T-helper 2 cell (primary cell): ENCODE measurements at places on chromosomes 2 and 18.

GRCh38 chr2:191797942-191798876 lies 48.7 kb downstream of the CAVIN2 start:
- no peak for DNase-seq

- DNase-seq, result no peak
Observed at GRCh38 chr2:121237980-121238665, 46.9 kb downstream of the TFCP2L1 start.

- no peak for DNase-seq
Observed at GRCh38 chr2:85886590-85886989, 2.2 kb downstream of the ST3GAL5 start.

- DNase-seq, result peak; percentile 81
Observed at GRCh38 chr2:37244017-37244416, 12.6 kb downstream of the NDUFAF7 start.

GRCh38 chr2:59578349-59578748 lies 975.1 kb downstream of the BCL11A start:
- no peak for DNase-seq

GRCh38 chr2:201357221-201357620 lies at the start of gene FLACC1:
Gene FLACC1, minus strand, starts transcription at chr2:201357345. Its CDS starts 5,941 bp downstream, at chr2:201351404.
- no peak for DNase-seq

- no peak for DNase-seq
Observed at GRCh38 chr2:191151331-191151730, 537 bp upstream of the STAT4 start.

DNA sequence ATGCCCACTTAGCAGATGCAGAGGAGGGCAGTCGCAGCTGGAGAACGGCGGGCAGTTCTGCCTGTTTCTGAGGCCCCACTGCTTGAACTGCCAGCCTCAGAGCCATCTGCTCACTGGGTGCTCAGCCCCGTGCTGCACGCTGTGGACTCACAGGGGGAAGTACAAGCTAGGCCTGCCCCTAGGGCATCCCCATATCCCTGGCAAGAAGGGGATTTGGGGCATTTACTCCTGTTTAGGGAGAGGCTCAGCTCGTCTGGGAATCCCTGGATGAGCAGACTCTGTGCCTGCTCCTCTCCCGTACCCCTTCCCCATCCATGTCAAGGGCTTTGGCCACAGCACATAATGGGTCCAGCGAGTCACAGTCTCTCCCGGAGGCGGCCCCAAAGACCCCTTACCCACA lies 169.8 kb upstream of the PKDCC start:
- no peak for DNase-seq

GRCh38 chr2:176560296-176560695 lies 291.1 kb downstream of the MTX2 start:
- no peak for DNase-seq

- DNase-seq, result no peak
Observed at GRCh38 chr2:67839242-67839641, 223.6 kb downstream of the C1D start.

DNA sequence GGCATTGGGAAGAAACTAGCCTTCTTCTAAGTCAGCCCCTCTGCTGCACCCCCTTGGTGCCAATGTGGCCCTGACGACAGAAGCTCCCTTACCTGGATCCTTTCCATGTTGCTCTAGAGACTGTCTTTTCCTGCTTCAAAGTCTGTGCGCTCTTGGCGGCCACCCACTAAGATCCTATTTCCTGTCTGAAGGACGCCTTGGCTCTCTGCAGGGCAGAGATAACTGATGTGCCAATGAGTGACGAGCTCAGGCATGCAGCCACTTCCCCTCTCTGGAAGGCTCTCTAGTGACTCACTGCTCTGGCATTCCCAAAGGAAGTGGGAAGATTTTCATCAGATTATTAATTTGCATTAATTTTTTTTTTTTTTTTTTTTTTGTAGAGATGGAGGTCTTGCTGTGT lies 273.5 kb downstream of the CDH20 start:
- no peak for DNase-seq

DNA sequence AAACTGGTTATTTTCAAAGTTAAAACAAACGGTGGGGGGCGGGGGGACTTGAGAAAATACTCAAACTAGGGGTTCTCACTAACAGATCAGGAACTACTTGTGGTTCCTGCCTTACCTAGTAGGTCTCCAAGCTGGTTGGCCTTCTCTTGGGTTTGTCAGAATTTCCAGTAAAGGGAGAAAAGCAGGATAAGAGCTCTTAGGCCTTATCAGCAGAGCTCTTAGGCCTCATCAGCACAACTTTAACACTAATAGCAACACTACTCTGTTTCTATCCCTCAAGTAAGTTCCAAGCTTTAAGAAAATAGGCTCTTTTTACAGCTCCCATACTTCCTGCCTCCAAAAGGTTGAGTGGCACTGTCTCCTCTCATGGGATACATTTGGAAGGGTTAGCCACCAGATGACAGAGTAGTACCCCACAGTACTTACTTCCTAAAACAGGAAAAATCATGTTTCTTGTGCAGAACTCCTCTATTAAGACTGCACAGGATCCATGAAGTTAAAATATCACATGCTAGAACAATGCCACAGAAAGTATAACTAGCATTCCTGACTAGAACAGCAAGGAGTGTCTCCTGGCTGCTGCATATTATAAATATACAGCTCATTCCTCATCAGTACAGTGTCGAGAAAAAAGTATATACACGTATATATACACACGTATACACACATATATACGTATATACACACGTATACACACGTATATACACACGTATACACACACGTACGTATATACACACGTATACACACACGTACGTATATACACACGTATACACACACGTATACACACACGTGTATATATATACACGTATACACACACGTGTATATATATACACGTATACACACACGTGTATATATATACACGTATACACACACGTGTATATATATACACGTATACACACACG lies 6.1 kb downstream of the FBXO11 start:
- no peak for DNase-seq

GRCh38 chr2:53033411-53033810 lies 734.2 kb upstream of the CHAC2 start:
- DNase-seq, result no peak

DNA sequence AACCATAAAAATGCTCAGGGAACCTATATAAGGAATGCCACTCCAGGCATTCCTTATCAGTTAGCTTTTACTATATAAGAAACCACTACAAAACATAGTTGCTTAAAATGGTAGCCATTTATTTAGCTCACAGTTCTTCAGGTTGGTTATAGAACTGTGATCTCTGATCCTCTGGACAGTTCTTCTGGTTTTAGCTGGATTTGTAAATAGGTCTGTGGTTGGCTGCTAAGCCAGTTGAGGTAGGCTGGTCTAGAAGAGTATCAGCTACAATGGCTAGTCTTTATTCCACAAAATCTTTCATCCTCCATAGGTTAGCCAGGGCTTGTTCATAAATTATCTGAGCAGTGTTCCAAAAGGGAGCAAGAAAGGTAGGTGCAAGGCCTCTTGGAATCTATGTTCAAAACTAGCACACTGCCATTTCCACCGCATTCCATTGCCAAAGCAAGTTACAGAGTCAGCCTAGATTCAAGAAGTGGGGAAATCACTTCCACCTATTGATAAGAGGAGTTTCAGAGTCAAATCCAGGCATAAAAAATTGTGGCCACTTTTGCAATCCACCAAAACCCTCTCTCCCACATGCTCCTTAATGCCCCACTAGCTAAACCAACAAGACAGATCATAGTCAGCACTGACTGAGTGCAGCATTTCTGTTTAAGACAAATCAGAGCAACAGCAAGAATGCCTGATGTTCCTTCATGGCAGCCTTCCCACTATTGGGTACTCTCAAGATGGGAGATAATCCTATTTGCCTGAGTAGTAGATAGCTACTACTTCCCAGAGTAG lies 146.4 kb downstream of the IRS1 start:
- no peak for DNase-seq

DNA sequence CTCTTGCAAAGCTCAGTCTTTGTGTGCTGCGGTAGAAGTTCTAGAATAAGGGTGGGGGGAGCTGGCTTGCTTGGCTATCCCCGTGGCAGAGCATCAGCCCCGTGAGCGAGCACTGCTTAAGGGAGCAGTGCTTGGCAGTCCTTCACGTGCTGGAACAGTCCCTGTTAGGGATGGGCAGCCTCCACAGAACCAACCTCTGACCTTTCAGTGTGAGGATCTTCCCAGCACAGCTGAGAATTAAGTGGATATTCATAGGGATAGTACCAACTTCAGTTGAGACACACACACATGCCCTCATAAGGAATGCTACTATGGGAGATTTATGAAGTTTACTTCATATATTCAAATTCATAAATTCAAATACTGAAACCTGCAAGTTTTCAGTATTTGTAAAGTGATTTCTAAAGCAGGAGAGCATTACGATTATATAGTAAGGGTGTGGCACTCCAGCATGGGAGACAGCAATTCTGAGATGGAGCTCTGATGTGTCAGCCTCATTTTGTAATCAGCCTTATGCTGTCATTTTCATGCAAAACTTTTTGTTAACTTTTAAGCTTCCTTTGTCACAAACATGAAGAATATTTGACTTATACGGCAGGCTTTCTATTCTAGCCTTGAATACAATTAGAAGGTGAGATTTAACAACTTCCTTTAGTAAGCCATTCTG lies 39.5 kb downstream of the ATP9B start:
- DNase-seq, result no peak

GRCh38 chr18:58692422-58693185 lies 21.3 kb downstream of the MALT1 start:
- DNase-seq, result no peak

GRCh38 chr2:120283649-120284048 lies 31.0 kb downstream of the RALB start:
- no peak for DNase-seq

DNA sequence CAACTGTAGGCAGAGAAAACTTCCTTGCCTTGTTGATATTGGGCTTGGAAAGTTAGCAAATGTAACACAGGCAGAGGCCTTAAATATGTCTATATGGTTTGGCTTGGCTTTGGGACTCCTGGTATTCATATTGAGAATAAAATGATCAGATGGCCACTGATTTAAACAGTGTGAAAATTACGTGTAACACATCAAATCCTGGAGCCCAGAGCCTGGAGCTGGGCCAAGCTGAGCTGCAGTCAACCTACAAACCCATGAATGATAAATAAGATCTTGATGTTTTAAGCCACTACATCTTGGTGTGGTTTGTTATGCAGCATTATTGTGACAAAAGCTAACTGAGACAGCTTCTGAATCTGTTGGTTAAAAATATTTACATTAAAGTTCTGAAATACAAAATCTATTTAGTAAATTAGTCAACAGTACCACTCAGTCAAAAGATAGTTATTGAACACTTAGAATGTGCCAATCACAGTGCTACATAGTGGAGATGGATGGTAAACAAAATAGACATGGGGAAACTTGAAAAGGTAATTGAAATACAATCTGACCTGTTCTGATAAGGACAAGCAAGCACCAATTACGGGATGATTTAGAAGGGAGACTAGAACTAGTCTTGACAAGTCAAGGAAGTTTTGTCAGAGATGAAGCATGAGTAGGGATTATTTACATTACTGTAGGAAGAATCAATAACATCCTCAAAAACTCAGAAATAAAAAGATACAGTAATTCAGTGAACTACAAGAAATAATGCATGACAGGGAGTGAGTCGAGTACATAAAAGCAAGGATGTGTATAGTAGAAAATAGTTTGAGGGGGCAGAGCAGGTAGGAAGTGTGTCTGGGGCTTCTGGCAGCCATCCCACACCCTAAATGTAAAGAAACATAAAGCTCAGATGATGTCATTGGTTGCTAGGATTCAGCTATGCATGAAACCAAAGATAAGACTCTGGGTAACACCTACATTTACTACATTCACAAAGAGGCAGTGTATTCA lies 157.7 kb downstream of the HNMT start:
- DNase-seq, result no peak

DNA sequence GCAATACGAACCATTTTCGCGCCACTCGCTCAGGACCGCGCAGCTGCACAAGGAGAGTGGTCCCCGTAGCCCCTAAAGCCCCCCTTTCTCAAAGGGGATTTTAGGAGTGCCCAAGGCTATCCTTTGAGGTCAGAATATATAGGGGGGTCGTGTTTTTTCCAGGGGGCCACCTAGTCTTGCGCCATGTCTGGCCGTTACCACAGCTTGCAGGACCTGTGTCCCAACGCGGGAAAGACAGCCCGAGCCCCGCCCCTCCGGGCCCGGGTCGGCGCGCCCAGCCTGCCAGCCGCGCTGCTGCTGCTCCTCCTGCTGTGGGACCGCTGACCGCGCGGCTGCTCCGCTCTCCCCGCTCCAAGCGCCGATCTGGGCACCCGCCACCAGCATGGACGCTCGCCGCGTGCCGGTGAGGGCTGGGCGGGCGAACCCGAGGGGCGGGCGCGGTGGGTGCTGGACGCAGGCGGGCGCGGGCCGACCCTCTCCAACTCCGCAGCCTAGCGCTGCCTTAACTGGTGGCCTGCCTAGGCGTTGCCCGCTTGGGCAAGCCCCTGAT lies at the start of gene CDCA7:
TSS of gene CDCA7 (plus strand) at position 291 of the 550 bp plus-strand sequence. CDS start at position 383, 92 bp downstream.
- DNase-seq, result peak; percentile 87

DNA sequence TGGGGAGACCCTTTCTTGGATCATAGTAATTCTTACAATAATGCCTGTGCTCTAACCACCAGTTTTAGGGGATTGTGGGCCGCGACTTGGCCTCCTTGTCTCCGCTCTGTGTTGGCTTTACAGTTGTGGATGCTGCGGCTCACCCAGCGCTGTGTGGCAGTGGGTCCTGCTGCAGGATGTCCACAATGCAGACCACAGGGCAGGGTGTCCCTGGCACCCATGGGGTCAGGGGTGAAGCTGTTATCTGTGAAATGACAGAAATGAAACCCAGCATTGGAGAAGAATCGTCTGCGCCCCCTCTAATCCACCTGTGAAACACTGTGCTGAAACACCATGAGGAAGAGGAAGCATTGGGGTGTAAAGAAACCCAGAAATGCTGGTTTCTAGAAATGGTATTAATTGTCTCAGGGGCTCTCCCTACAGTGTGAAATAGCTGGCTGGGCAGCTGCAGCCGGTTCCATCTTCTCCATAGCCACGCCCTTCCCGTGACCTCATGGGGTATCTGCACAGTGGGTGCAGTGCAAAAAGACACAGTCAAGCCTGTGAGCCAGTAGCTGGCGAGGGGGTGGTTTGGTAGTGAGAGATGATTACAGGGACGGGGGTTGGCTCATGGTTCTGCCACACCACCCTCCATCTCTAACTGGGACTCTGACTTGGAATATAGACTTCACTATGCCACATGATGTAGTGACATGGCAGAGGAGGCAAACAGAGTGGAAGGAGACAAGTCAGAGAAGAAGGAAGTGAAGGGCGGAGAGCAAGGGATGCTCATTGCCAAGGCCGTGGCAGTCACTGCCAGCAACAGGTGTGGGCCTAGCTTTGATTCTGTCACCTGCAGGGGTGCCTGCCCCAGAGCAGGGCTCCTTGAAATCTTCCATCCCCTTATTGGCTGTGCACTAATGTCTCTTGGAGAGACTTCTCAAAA lies 16.2 kb downstream of the INPP4A start:
- DNase-seq, result no peak

- no peak for DNase-seq
Observed at GRCh38 chr2:20574930-20575329, 76.0 kb downstream of the HS1BP3 start.

DNA sequence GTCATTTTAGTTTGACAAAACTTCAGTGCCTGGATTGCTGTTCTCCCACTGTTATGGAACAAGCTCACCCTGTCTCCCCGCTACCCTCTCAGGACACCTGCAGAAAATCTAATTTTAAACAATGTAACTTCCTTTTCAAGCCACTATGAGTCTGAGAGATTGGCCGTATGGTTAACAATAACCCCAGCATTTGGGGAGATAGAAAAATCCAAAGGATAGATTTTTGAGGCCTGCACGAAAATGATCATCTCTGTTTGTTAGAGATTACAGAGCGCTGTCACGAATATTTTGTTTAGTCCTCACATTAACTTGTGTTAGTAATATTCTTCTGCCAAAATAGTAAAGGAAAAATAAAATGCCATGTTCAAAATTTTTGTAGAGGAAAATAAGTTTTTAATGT lies 24.7 kb downstream of the CAB39 start:
- DNase-seq, result no peak

GRCh38 chr18:8816220-8816619 lies 110.9 kb downstream of the MTCL1 start:
- no peak for DNase-seq
